Activated T-helper 1 cell treated with anti-CD3 and anti-CD28 coated beads, Interleukin-2, amount 50 U/mL, for 16 hours (primary cell): ENCODE measurements at places on chromosomes 12 and 14.

DNA sequence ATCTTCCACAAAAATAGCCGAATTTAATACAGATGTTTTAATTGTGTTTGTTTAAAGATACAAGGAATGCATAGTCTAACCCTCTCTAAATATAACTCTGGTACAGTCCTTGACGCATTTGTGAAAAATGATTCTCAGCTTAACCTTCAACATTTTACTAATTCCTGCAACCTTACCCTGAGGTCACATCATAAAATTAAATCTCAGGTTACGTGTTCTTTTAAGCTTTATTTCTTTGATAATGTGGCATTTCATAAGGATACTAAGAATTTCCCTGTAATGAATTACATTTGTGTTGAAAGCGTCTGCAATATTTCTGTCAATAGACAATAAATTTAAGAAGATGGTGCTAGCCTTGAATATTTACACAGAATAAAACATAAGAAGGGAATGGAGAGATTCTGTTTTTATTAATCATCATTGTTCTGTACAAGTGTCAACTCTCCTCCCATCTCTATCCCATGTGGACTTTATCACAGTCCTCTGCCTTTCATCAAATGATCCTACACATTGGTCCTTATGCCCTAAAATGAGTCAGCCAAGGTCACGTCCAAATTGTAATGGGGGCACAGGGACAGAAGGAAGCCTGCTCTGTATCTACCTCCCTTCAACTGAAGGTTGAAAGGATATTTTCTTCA lies 769.3 kb upstream of the FLRT2 start:
- no peak for DNase-seq

DNA sequence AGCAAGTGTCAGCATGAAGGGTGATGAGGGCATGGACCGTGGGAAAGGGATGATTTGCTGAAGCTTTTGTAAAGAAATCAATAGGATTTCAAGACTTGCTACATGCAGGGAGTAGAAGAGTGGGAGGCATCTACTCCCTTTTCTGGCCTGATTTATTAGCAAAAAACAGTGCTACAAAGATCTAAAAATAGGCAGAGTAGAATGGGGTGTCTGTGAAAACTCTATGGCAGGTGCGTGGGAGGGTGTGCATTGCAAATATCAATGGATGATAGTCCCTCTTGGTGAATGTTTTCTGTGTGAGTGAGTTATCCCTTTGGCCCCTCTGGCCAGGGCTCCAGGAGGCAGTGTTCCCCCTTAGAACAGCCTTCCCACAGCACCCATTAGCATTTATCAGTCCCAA lies 139.0 kb downstream of the SMOC1 start:
- no peak for DNase-seq

DNA sequence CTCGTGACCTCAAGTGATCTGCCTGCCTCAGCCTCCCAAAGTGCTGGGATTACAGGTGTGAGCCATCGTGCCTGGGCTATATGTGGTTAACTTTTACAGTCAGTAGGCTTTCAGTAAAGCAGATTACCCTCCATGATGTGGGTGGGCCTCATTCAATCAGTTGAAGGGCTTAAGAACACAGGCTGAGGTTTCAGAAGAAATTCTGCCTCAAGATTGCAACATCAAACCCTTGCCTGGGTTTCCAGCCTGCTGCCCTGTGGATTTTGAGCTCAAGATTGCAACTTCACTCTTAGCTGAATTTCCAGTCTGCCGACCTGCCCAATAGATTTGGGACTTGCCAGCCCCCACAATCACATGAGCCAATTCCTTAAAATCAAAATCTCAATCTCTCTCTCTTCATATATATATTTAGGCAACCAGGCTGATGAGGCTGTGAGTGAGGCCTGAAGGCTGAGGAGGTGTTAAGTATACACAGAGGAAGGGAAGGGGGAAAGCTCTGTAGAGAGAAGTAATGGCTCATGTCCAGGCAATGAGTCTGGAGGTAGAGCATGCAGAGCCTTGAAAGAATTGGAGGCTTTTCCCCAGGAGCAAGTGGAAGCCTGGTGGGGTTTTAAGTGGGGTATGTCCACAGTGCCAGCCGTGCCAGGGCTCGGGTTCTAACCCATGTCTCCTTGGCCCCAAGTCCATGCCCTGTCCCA lies 33.3 kb upstream of the ACTN1 start:
- DNase-seq = no peak

- DNase-seq = no peak
Observed at GRCh38 chr12:64522316-64522715, 70.4 kb downstream of the TBK1 start.

- no peak for DNase-seq
Observed at GRCh38 chr12:108620236-108620879, 13.3 kb downstream of the SELPLG start.
